ENCODE measurements at places on chromosomes 16 and 17.
A peak's percentile ranks its signal among the peaks of the same experiment; 100 is the strongest.

DNA sequence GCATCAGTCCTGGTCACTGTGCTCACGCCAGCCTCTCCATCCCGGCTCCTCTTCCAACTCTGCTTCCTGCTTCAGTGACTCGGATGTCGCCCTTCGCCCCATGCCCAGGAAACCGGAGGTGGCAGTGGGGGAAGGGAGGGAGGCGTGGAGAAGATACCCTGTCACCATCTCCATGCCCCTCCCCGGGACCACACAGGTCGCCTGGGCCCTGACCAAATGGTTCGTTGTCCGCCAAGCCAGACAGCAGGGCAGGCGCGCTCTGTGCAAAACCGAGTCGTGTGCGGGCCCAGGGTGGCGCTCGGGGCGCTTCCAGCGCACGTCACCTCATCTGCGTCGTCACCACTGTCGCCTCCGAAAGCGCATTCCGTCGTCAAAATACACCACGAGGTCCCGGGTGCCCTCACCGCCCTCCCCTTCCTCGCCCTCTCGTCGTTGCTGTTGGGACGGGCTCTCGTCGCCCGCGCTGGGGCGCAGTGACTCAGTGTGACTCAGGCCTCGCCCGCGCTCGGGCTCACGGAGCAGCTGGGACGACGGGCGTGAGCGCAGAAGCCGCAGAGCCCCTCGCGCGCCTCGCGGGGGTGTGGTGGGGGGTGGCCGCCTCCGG is 39.2 kb downstream of the ZNF778 start:
- DNase-seq = peak; percentile 81

GRCh38 chr16:84885342-84885910 is 65.6 kb downstream of the CRISPLD2 start:
- no peak for DNase-seq

GRCh38 chr16:11446566-11447119 is 101.4 kb downstream of the RMI2 start:
- DNase-seq = peak; percentile 60

DNA sequence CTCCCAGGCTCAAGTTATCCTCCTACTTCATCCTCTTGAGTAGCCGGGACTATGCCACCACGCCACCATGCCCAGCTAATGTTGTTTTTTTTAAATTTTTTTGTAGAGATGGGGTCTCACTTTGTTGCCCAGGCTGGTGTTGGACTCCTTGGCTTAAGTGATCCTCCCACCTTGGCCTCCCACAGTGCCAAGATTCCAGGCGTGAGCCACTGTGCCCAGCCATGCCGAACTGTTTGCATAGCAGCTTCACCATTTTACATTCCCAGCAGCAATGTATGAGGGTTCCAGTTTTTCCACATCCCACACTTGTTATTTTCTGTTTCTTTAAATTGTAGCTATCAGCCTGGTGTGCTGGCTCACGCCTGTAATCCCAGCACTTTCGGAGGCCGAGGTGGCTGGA is 2.2 kb upstream of the CTRB1 start:
- DNase-seq = no peak

DNA sequence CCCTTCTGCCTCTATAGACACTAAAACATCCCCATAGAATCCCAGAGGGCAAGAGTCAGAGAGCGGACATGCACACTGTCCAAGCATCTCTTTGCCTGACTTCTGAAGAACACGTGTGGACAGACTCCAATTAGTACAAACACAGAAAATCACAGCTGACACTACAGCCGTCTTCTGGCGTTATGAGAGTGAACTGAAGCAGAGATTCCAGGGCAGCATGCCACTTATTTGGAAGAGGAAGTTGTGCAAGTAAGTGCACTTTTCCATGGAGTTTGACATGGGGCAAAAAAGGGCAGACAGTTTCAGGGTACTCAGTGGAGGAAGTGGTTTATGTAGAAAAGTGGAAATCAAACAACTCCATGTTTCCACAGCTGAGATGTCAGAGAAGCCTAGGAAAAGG is 16.8 kb upstream of the ZNF287 start:
- DNase-seq = no peak

GRCh38 chr16:89847051-89847939 is 19.0 kb downstream of the SPIRE2 start:
- DNase-seq = peak; percentile 15

- DNase-seq = no peak
Measured at GRCh38 chr17:77864234-77865111, 94.0 kb upstream of the TNRC6C start.

DNA sequence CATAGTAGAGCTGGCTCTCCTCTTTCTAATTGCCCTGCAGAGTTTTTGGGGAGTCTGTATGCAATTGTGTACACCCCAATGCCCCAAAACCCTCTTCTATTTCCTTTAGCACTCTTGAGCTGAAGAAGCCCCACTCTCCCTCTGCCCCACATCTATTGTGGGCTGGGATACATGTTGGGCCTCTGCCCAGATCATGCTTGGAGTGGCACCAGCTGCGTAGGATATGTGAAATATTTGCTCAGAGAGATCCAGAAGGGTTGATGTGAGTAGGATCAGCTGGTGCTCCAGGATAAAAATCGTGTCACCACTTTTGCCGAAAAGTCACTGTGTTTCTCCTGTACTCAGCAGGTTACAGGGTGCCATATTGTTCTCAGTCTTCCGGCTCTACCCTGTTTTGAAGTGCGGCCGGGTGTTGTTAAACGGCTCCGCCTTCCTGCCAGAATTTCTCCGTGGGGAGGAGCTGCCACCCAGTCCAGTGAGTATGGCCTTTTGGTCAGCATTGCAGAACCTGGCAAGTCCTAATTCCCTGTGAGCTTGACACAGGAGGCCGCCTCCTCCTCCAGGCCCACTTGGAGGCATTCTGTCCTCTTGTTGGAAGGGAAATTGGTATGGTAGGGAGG is 664.5 kb downstream of the WWOX start:
- peak; percentile 46 for DNase-seq

DNA sequence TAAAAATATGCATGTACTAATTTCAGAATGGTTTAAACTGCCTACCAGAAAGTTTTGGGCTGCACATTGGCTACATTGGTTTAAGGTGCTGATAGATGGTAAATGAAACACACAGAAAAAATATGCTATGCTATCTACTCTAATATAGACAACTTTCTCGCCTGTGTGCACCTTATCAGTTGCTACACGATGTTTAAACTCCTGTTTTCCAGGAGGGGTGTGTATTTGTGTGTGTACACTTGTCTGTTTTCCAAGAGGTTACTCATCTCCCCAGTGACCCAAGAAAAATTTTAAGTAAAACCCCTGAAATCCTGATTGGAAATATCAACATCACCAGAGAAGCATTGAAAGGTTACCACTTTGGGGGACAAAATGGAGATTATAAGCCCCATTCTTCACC is 21.6 kb upstream of the PSMC5 start:
- DNase-seq = no peak

- DNase-seq = no peak
Measured at GRCh38 chr16:15509593-15510535, 75.5 kb downstream of the BMERB1 start.

DNA sequence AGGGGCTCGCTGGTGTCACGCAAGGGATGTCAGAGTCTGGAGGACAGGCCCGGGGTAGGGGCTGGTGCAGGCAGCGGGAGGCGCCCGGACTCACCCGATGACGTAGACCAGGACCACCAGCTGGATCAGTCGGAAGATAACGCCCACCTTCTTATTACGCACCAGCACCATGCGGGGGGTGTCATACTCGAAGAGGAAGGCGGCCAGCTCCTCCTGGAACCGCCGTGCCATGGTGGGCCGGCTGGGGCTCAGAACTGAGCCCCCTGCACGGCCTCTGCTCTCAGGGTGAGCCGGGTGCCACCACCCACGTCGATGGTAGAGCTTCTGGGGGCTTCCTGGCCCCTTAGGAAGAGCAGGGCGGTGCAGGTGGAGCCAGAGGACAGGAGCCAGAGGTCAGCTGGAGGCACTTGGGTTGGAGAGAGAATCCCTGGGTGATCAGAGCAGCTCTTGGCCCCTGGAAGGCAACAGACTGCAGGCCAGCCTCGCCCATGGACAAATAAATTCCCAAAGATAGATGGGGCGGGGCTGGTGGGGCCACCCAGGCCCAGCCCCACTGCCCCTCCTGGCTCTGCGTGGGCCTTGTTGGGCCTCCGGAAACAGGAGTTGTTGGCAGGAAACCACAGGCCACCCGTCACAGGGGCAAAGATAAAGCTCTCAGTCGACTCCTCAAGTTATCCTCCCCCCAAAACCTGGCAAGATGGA is at the start of gene P2RX1:
Gene P2RX1 (minus strand): TSS at position 471 of the 702 bp plus-strand sequence. CDS start 240 bp downstream, at position 231.
- DNase-seq = no peak

DNA sequence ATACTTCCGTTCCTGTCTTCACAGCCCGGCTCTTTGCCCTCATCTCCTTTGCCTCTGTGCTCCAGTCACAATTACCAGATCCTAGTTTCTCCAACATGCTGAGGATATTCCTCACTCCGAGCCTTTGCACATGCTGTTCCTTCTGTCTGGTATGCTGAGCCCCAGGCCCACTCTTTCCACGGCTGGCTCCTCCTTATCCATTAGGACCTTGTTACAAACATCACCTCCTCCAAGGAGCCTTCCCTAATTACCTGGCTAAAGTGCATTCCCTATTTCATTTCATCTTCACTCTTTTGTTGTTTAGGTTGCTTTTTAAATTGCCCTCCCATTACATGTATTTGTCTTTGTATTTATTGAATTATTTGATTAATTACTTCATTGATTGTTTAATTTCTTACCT is 14.9 kb upstream of the ADGRG1 start:
- no peak for DNase-seq

DNA sequence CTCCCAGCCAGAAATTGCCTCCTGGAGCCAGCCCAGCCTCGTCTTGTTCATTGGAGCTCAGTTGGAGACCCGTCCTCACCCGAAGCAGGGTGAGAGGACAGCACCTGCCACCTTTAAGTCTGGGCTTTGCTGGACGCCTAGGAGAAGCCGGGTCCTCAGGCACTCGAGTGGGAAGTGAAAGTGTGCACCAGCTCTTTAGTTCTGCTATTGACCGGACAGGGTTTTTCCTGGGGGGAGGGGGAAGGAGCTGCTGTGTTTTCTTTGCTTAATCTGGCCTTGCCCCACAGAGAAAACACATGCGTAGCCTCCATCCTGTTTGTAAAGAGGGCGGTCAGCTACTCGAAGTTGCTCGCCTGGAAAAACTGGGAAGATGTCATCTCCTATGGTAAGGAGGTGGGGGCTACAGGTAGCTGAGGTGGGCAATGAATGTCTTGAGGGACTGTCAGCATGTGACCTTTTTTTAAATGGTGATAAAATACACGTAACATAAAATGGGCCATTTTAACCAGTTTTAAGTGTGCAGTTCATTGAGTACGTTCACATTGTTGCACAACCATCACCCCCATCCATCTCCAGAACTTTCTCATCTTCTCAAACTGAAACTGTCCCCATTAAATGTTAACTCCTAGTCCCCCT is 34.4 kb downstream of the CMIP start:
- DNase-seq = no peak

DNA sequence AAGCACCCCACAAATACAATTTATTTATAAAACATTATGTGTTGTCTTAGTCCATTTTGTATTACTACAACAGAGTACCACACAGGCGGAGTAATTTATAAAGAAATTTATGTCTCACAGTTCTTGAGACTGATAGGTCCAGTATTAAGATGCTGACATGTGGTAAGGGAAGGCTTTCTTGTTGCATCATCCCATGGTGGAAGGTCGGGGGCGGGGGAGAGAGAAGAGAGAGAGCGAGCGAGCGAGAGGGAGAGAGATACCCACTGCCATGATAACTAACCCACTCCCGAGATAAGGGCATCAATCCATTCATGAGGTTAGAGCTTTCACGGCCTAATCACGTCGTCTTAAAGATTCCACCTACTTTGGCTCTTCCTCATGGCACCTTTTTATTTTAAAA is 117.8 kb downstream of the KCNJ12 start:
- no peak for DNase-seq

GRCh38 chr16:61829631-61830030 is 206.6 kb downstream of the CDH8 start:
- DNase-seq = no peak

GRCh38 chr17:7308625-7309433 is 1.4 kb downstream of the EIF5A start:
- peak; percentile 10 for DNase-seq

DNA sequence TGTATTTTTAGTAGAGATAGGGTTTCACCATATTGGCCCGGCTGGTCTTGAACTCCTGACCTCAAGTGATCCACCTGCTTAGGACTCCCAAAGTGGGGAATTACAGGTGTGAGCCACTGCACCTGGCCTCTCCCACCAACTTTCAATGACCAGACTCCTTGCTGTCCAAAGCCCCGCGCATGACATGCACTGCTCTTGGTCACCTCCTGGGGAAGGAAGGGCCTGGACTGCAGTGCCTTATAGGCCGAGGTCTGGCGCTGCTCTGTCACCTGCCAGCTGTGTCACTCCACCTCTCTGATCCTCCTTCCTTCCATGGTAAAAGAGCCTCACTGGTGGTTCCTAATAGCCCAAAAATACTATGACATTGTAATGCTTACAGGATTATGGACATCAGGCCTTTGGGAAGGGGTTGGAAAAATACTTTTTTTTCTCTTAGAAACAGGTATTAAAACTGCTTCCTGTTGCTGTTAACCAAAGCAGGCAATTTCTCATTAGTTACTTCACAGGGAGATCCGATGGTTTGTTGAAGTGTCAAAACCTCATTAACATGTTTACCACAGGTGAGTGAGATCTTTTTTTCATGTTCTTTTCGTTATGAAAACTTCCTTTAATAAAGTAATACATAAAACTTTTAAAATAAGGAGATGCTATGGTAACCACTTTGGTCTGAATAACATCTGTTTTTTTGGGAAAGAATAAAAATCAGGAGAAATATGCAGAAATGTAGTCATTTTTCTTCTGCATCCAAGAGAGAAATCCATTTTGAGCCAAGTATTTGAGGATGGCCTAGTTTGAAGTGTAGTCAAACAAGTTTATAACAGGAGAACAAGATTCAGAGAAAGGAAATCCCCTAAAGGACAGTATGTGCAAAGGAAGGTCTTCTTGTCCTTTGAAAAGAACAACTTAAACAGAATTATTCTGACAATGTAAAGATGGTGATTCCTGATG is 35.5 kb downstream of the GRB7 start:
- DNase-seq = no peak

GRCh38 chr17:7136266-7136877 is 21.8 kb upstream of the ASGR2 start:
- DNase-seq = no peak

DNA sequence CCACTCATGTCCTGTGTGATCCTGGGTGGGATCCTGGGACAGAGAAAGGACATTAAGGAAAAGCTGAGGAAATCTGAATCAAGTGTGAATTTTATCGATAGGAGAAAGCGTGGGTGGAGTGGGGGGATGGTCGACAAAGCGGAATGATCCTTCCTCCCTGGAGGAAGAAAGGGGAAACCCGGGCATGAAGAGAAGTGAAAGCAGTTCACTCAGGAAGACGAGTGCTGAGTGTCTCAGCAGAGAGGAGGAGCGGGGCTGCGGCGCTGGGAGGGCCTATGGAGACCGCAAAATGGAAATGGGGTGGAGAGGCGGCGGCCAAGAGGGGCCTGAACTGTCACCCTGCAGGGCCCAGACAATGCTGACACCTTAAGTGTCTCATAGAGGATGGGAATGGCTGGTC is 8.7 kb downstream of the ZDHHC7 start:
- DNase-seq = no peak

DNA sequence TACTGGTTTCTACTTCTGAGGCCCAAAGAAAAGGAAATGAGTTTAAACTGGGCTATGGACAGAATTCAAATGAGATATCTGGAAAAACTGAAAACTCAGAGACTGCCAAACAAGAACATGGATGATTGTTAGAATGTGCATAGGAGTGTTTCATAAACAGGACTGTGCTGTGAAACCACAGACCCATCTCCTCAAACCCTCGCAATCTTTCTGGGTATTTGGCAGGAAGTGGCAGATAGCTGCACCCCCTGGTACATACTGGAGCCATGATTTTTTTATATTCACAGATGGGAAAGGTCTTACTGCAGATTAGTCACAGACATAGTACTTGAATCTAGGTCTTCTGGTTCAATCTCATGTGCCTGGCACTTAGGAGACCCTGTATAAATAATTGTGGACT is 145.0 kb downstream of the CCDC182 start:
- no peak for DNase-seq
